NCI-H2029 treated with DMSO at 0.1 percent for 48 hours (cell line): ENCODE measurements at places on chromosomes 5 and 9.

DNA sequence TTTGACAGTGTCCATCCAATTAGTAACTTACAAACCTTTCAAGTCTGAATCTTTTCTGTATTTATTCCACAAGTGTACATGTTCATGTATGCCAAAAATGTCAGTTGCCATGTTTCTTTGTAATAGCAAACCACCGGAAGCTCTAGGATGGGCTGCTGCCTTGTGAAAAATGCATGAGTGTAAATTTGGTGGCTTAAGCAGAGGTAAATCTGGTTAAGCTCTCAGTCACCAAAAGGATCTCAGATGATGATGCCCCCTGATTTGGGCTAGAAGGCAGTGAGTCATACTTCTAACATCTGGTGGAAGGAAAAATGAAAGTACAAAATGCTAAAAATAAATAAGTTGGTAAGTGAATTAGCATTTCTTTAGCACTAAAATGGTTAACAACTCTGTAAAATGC lies 567.5 kb downstream of the ELAVL2 start:
- DNase-seq, result no peak

GRCh38 chr5:5066276-5067186 lies 73.6 kb upstream of the ADAMTS16 start:
- no peak for DNase-seq

GRCh38 chr5:140785905-140786686 lies at the start of gene PCDHA1:
TSS of gene PCDHA1 (plus strand) at chr5:140786140.
- DNase-seq, result peak; percentile 4

- DNase-seq, result no peak
Measured at GRCh38 chr5:42813533-42813932, 1.8 kb upstream of the SELENOP start.

GRCh38 chr5:163964671-163965070 lies 459.3 kb downstream of the MAT2B start:
- no peak for DNase-seq

DNA sequence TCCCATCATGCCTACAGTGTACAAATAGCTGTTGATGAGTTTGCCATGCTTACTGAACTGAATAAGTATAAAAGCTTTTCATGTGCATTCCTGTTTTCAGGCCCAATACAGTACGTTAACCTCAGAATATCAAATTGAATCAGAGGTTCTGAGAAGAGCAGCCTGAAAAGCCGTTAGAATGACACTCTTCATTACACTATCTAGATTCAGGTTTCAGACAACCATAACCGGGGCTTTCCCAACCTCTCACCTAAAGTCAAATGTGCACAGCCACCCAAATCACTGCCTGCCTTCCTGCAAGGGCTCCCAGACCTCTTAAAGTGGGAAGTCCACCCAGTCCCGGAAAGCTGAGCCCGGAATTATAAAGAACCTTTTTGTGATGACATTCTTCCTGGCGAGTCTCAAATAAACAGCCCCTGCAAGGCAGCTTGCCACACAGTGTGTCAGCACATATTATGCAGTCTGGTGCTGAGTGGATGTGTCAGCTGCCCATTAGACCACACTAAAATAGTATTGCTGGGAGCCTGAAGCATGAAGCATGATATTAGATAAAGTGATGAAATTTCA lies 245.8 kb downstream of the TLE4 start:
- DNase-seq, result no peak

DNA sequence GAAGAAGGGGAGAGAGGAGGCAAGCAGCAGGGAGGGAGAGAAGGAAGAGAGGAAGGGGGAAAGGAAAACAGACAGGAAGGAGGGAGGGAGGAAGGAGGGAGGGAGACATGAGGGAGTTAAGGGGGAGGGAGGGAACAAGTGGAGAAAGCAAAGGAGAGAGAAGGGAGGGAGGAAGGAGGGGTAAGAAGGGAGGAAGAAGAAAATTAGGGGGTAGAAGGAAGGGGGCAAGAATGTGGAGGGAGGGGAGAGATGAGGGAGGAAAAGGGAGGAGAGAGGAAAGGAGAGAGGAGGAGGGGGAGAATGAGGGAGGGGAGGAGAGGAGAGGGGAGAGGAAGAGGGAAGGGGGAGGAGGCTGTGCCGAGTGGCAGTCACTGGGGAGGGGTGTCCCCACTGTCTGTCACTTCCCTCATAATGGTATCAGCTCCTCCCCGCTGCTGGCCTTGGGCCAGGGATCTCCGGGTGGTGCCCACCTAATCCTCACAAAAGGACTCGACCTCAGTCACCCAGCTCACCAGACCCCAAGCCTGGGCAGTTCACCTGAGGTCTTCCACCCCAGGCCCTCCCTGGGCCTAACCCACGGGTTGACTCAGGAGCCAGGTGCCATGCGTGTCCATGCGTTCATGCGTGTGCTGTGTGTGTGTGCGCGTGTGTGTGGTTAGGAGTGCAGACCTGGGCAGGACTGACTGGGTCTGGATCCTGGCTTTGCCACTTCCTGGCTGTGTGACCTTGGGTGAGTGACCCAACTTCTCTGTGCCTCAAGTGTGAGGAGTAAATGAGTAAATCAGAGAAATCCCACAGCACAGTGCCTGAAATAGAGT lies 18.1 kb downstream of the C9orf50 start:
- no peak for DNase-seq

- DNase-seq, result no peak
Measured at GRCh38 chr9:29613773-29614172, 2040.5 kb upstream of the C9orf72 start.

GRCh38 chr9:6036391-6036790 lies 21.0 kb upstream of the RANBP6 start:
- DNase-seq, result no peak

DNA sequence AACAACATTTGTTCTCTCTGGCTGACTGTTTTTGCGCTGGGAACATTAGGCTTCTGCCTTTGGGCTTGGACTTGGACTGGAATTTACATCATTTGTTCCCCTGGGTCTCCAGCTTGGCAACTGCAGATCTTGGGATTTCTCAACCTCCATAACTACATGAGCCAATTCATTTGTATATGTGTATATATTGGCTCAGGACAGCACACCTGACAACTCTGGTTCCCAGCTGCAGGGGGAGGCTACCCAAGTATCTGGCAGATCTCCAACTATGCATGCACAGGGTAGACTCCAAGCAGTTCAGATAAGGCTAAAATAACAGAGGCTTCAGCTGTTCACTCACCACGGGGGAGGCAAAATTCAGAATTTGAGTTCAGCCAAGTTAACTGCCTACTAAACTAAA lies 31.6 kb upstream of the F2RL1 start:
- DNase-seq, result peak; percentile 43

GRCh38 chr9:110405858-110406443 lies 68.3 kb upstream of the TXNDC8 start:
- DNase-seq, result no peak

- no peak for DNase-seq
Measured at GRCh38 chr5:150147670-150148069, 8.0 kb downstream of the PDGFRB start.

DNA sequence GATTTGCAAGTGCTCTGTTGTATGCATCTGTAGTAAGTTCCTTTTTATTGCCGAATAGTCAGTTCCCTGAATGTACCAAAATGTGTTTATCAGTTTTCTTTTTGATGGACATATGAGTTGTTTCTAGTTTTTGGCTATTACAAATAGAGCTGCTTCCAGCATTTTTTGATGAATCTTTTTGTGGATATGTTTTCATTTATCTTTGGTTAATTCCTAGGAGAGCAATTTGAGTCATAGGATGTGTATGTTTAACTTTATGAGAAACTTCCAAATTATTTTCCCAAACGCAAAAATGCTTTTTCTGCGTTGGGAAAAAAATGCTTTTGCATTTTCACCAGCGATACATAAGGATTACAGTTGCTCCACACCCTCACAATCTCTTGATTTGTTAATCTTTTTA lies 287.7 kb downstream of the FER start:
- DNase-seq, result no peak

DNA sequence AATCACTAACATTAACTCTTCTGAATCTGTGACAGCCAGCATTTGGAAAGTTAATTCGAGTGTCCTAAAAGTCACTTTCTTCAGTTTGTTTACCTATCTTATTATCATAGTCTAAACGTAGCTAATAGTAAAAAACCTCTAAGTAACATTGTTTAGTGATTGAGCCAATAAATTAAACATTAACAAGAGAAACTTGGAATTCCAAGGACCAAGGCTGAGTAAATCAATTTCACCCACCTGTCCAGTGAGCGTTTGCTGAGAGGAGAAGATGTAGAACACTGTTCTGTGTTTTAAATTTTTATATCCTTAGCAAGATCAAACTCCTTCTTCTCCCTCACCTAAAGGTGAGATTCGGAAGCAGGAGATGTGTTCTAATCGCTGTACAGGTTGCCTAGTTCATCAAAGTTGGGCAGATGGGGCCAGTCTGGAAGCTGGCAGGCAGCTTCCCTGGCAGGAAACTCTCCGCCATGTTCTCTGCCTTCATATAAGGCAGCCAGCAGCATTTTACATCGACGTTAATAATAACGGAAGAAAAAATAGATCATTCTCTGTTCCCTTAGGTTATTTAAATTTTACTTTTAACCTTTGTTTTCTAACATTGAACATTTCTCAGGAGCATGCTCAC lies 89.2 kb downstream of the DAPK1 start:
- DNase-seq, result no peak

DNA sequence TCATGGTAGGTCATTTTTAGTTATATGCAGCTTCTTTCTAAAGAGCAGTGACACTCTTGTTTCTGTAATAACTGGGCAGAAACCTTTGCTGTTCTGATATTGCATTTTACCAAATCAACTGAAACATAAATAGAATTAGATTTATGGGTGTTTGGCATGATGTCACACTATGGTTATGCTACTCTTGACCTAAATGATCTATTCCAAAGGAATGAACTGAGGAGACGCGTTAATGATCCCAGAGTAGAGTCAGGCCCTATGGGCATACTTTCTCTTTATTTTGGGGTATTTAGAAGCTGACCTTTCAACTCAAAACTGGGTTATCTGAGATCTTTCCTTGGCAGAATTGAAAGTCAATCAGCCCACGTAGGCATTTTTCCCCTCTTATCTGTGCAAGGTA lies 146.8 kb upstream of the ADAMTSL1 start:
- no peak for DNase-seq

- no peak for DNase-seq
Measured at GRCh38 chr5:89260254-89260653, 377.3 kb upstream of the MEF2C start.

DNA sequence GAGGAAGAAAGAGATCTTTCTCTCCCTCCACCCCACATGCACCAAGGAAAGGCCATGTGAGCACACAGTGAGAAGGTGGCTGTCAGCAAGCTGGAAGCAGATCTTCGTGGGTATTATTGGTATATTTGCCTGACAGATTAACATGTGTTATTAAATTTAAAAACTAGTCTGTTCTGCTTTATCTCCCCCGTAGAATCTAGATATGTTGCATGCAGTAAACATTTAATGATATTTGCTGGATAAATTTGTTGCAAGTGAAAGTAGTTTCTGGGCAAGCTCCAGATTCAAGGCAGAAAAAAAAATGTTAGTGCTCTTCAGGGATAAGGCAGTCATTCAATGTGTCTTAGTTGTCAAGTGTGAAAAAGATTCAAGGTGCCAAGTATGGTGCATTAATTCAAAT lies 215.0 kb upstream of the TAS2R1 start:
- DNase-seq, result no peak

DNA sequence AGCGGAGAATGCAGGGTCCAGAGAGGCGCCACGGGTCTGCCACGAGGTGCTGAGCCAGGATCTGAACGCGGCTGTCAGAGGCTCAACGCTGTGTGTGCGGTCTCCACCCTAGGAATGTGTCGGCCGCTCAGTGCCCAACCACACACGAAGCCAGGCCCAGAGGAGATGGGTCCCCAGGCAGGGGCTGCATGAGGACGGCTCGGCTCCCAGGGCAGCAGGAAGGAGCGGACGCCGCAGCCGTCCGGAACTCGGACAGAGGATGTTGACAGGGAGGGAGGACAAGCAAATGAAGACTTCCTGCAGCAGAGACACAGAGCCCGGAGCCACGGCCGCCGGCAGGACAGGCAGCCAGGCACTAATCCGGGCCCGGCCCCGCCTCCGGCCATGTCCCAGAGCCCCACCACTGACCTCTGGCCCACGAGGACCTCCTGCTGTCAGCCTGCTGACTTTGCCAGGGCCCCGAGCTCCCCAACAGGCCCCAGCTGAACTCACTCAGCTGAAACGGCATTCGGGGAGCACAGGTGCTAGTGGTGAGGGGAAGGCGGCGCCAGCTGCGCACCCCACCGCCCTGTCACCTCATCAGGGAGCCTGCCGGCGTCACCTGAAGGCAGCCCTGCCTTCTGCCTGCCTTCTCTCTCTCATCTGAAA lies 12.7 kb downstream of the VAV2 start:
- DNase-seq, result no peak

- no peak for DNase-seq
Measured at GRCh38 chr9:92669527-92669889, 423 bp downstream of the IPPK start.

DNA sequence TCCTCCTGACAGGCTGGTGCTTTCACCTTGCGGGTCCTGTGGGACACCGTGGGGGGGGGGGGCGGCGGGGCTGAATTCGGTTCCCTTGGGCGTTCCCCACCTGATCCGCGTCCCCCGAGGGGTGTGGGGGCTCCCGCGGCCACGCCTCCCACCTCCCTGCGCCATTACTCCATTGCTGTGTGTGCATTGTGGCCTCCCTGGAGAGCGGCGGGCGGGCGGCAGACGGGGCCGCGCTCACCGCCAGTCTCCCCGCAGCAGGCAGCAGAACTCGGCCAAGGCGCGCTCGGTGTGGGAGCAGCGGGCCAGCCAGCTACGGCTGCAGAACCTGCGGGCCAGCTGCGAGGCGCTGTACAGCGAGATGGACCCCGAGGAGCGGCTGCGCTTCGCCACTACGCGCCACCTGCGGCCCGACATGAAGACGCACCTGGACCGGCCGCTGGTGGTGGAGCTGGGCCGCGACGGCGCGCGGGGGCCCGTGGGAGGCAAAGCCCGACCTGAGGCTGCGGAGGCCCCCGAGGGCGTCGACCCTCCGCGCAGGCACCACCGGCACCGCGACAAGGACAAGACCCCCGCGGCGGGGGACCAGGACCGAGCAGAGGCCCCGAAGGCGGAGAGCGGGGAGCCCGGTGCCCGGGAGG lies 145.3 kb downstream of the CACNA1B start:
- DNase-seq, result no peak

DNA sequence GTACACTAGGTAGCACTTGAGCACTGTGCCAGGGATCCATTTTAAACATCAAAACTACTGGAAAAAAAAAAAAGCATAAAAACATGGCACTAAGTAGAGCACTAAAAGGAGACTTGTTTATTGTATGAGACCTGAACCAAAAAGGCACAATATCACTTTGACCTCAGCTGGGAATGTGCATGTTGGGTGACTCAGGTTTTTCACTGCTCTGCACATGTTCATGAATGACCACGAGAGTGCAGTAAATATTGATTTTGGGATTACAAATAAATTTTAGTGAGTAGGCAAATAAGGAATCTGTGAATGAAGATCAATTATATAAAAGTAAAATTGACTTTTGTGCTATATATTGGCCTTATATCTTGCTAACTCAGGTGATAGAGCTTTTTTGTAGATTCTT lies 11.8 kb downstream of the RMI1 start:
- DNase-seq, result no peak
